ENCODE measurements at places on chromosomes 11 and 22.
A peak's percentile ranks its signal among the peaks of the same experiment; 100 is the strongest.

- DNase-seq = no peak
Observed at GRCh38 chr11:103929170-103929903, 107.1 kb upstream of the DDI1 start.

DNA sequence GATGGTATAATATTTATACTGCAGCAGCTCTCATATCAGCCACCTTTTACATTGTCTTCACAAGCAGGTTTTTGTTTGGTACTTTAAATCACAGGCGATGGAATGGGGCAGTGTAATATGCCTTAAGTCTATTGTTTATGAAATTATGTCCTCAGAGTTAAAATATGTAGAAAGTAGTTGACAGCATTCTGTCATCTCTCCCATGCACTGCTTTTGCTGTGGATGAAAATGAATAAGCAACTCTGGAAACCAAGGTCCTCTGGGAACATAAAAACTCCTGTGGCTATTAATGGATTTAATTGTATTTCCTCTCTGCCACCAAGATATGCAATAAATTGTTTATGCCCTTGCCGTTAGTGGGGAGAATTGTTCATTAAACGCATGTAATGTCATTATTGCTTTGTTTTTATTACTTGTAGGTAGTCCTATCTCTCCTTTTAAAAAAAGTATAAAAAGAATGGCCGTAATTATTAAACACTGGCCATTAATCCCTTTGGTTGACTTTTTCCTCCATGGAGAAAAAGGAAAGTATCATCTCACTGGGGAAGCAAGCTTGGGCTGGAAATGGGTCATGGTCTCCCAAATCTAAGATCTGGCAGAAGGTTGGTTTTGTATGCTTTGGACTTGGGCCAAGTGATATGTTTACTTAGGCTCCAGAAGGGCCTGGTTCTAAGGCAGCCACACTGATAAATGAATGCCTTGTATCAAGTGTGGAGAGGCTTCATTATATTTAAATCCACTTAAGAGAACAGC is 13.1 kb downstream of the PACS1 start:
- DNase-seq = no peak

- peak; percentile 87 for DNase-seq
Observed at GRCh38 chr11:952406-953385, 27.0 kb downstream of the AP2A2 start.

DNA sequence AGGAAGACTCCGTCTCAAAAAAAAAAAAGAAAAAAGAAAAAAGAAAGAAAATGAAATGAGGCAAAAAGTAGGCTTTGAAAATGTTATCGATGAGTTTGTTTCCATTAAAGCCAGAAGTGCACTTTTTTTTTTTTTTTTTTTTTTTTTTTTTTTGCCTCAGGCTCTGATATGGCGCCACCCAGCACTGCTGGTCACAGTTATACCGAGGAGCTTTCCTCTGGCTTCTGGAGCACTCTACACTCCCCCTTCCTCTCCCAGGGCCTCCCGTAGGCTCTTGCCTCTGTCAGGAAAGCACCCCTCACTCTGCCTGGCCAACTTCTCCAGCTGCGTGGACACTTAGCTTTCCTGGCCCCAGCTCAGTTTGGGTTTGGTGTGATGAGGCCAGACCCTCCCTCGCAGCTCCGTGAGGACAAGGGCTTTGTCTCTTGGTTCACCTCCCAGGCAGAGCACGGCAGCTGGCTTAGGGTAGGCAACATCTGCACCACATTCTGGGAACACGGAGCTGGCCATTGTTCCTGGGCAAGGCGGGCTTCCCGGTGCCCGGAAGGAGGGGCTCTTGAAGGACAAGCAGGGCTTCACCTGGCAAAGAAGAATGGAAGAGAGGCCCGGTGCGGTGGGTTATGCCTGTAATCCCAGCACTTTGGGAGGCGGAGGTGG is 16.9 kb downstream of the FADS2 start:
- DNase-seq = no peak

GRCh38 chr11:41201156-41201555 is 258.3 kb downstream of the LRRC4C start:
- DNase-seq = peak; percentile 45

DNA sequence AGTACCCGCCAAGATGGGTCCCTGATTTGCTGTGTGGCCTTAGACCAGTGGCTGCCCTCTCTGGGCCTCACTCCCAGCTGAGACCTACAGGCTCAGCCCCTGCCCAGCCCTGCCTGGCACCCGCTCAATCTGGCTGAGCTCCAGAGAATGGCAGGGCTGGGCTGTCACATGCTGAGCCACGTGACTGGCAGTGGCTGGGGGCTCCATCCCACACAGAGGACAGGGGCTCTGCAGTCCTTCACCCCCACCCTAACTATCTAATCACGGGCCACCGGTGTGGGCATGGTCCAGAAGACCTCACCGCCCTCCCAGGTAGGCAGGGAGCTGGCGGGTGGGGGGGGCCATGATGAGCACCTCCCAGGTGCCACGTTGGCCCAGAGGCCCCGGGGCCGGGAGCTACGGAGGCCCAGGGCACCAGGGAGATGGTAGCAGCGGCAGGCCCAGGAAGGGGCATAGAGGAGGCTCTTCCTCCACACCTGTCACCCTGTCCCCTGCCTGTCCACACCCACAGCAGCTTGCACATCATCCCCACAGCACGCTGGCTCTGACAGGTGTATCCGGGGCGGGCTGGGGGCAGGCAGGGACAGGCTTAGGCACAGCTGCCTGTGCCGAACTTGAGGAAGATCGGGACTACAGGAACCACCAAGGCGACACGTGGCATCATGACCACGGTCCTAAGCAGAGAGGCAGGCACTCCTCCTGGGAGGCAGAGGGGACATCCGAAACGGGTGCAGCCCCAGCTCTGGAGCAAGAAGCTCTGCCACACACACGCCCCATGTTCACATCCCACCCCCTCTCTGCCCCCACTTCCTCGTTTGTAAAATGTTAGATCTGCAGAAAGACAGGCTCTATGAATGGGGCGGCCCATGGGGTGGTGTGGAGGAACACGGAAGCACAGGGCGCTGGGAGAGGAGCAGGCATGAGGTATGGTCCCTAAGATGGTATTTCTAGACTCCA is 1.5 kb upstream of the ALDH3B1 start:
- no peak for DNase-seq

GRCh38 chr11:128174465-128175291 is 412.7 kb downstream of the ETS1 start:
- no peak for DNase-seq

- no peak for DNase-seq
Observed at GRCh38 chr11:63212742-63213141, 30.7 kb downstream of the SLC22A25 start.

- no peak for DNase-seq
Observed at GRCh38 chr22:39234867-39235687, 9.7 kb downstream of the PDGFB start.

- peak; percentile 83 for DNase-seq
Observed at GRCh38 chr22:24402460-24403192, 24.8 kb upstream of the ADORA2A start.

GRCh38 chr22:23163665-23164064 is 16.6 kb upstream of the BCR start:
- DNase-seq = no peak

GRCh38 chr22:30227438-30228228 is 18.9 kb downstream of the LIF start:
- DNase-seq = no peak

Data from renal pelvis (tissue), 12 donors.